ENCODE measurements at places on chromosomes 5 and 9. TPM values are rescaled to one million over a fixed set of nuclear protein-coding genes. Genes with fewer than 3 reads are reported as not detected.

The PKN3 gene
- 22.7 TPM for total RNA-seq

The GMCL2 gene
- not detected for total RNA-seq

The EIF4EBP3 gene
- 1.6 TPM for total RNA-seq

The TRPM6 gene
- 2.3 TPM for total RNA-seq

The CDKN2B-AS1 gene
- 1.9 TPM for total RNA-seq

The AQP7 gene
- not detected for total RNA-seq

The SLC34A3 gene
- total RNA-seq: not detected

The CD14 gene
- 3.2 TPM for total RNA-seq
